ENCODE measurements at places on chromosomes 7 and 10.

- no peak for DNase-seq
Observed at GRCh38 chr7:127654404-127655394, 2.7 kb downstream of the SND1 start.

- DNase-seq, result no peak
Observed at GRCh38 chr10:94213001-94213530, 149.7 kb downstream of the NOC3L start.

GRCh38 chr10:128694168-128694850 is 568.1 kb upstream of the MKI67 start:
- DNase-seq, result no peak

- no peak for DNase-seq
Observed at GRCh38 chr7:88202278-88202677, 17.6 kb downstream of the SRI start.

- DNase-seq, result no peak
Observed at GRCh38 chr7:159083698-159084068, 61.0 kb downstream of the VIPR2 start.

DNA sequence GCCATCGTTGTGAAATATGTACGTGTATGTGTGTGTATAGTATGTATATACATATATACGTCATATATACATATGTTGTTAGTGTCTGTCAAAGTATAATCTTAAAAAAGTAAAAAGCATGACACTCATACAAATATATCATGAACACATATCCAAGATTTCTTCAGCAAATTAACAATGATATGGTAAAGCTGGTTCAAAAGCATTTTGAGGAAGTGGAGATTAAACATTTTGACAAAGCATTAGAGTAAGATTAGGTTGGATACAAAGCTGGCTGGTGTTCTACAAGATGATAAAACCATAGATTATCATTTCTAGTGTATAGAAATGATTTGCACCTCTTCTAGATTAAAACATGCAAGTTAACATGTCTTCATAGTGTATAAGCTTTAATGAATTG is 771 bp upstream of the NUDCD3 start:
- DNase-seq, result no peak

All from amygdala (tissue), 56 donors.